ENCODE measurements at places on chromosomes 3 and 15.

DNA sequence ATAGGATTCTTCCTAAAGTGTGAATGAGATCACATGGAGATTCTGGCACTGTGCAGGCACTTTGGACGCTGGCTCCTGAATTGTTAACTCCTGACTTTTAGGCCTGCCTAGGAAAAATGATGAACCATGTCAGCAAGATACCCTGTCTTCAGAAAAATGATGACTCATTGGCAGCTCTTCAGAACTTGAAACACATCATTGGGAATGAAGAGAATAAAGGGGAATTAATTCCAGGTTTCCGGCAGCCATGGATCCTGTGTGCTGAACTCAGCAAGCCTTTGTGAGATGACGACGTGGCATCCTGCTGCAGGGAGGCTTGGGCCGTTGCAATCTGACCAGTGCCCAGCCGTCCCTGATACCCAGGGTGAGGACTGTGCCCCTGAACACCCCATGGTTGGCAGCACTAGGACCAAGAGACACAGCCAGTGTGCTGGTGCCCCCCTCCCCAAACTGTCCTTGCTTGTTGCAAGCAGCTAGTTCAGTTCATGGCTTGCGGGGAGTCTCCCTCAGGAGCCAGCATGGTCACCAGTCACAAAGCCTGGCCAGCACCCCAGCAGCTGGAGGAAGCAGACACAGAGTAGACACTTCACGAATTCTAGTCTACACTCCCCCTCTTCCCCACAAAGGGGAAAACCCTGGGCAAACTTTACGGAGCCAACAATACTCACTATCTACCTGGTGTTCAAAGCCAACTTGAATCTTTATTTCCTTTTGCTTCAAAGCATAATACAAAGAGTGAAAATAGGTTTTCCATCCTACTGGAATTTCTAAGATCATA, 7.8 kb upstream of the LIPC start:
- DNase-seq, result no peak

DNA sequence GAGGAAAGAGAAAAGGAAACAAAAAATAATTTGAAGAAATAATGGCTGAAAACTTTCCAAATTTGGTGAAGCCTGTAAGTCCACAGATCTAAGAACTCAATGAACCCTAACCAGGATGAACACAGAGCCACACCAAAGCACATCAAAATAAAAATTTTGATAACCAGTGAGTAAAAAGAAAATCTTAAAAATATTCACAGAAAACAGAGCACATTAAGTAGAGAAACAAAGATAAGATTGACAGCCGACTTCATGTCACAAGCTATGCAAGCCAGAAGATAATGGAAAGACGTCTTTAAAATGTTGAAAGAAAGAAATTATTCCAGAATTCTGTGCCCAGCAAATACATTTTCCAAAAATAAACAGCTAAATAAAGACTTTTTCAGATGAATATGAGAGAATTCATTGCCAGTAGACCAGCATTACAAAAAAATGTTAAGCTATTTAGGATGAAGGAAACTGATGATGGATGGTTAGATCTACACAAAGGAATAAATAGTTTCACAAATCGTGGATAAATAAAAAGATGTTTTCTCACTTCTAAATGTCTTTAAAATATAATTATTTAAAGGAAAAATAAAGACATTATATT, 140.2 kb upstream of the SKOR1 start:
- peak; percentile 20 for DNase-seq

- no peak for DNase-seq
These were observed 170.2 kb upstream of the TPRG1 start for GRCh38 chr3:189001559-189001958.

GRCh38 chr3:81864272-81864671, 102.8 kb upstream of the GBE1 start:
- no peak for DNase-seq

GRCh38 chr3:10583798-10584708, 78.7 kb upstream of the ATP2B2 start:
- no peak for DNase-seq

- no peak for DNase-seq
These were observed 701.2 kb downstream of the NLGN1 start for GRCh38 chr3:174098746-174099145.

- no peak for DNase-seq
These were observed 60.5 kb downstream of the SLMAP start for GRCh38 chr3:57816471-57817095.

DNA sequence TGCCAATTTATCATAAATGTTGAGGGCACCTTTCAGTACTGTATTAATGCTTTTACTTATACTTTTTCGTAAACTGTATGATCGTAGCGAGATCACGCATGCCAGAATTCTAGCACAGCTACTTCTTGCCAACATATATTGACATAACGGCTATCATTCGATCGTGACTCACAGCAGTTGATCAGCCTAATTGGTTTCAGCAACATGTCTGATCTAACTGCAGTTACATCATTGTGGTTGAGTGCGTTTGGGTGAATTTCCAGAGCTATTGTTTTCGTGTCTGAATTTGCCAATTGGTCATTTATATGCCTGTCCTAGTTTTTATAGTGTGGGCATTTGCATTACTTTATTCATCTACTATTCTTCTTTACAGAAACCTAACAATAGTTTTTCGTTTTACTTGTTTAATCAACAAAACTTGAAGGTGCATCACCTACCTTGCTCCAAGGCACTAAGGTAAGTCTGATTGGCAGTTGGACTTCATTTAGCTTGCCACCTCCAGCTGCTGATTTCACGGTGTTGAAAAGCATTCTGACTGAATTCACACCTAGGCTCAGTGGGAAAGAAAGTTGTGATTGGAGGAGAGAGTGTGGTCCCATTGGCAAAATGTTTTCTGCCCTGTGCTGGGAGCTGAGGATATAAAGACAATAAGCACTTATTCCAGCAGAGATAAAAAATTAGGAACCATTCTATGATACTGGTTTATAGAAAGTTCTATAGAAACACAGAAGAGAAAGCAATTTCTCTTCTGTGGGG, 120.9 kb upstream of the RGMA start:
- no peak for DNase-seq

DNA sequence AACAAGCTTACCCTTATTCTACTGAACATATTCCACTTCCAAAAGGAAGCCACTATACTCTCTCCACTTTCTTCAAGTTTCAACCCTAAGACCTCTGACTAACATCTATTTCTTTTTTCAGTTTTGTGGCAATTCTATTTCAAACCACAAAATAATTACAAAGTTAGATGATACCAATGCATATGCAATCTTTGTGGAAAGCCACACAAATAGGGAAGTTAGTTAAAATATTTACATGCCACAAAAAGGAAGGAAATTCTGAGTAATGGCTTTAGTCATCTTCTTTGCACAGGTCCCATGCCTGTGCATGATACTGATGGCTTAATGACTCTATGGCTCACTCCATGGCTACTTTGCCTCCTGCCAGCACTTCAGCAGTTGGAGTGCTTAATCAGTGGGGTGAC, 57.0 kb upstream of the MCTP2 start:
- no peak for DNase-seq

DNA sequence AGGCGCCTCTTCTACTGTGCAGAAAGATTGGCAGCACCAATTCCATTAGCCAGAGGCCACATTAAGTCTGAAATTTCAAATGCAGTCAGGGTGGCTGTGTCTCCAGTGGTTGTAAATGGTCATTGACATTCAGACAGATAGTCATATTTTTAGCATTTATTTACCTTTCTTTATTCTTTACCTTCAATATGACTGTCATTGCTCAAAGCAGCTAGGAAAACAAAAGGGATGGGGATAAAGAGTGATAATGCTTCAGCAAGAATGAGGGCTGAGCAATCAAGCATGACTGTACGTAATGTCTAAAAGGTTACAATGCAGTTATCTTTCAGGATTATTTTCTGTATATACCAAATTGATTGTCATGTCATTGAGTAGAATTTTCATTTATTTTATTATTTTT, 360.4 kb downstream of the EFHB start:
- no peak for DNase-seq

- no peak for DNase-seq
These were observed 125.4 kb upstream of the PLCL2 start for GRCh38 chr3:16759227-16759903.

- no peak for DNase-seq
These were observed 152.9 kb downstream of the IGF1R start for GRCh38 chr15:98801234-98801561.

DNA sequence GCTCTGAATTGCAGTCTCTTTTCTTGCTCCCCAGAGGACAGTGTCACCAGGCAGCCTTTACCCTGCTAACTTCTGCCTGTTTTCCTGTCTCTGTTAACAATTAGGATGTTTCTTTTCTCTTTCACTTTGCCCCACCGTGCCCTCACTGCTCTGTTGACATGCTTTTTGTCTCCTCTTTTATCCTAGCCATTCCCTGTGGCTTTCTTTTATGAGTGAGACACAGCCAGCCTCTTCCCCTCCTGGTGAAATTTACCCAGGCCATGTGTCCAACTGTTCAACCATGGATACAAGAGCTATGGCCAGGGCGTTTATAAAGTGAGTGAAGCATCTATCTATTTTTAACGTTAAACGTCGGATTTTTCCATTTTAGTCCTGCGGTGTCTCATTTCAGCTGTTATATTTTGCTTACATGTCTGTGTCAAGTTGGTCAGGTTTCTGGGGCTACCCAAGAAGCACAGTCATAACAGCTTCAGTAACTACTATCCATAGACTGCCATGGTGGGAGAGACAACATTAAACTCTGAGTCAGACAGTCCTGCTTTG, 443.2 kb upstream of the AZI2 start:
- no peak for DNase-seq

- peak; percentile 62 for DNase-seq
These were observed 19.9 kb downstream of the SPICE1 start for GRCh38 chr3:113495035-113495434.

DNA sequence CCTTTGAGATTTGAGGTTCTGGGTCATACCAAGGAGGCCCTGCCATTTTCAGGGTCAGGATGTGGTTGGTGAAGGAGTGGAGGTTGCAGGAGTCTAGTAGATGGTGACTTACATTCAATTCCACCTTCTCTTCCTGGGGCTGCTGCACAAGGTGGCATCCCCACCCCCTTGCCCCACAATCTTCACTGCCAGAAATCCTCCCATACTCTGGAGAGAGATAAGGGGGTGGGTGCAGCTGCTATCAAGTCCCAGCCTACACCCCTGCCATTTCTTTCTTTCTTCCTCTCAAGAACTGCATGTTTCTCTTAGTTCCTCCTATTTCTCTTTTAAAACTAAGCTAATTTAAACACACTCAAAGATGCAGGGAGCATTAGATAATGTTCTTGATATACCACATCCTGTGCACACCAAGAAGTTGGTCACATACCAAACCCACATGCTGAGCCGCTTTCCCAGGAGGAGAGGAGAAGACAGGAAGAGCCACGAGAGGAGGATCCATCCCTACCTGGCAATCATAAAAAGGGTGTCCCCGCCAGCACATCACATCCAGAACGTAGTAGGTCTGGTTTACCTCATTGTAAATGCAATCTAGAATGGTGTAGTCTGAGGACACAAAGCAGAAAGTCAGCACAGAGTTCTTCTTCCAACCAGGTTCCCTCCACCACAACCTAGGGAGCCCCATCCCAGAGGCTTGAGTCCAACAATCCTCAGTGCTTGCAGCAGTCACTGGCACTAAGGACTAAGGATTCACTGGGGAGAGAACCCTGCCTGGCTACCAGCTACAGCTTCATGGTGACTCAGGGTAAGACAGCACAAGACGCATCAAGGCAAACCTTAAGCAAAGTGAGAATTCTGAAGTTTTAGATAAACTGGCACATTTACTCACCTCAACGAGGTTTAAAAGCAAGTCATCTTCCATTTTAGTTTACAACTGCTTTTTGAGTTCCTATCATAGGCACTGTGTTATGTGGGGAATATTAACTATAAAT, 18.5 kb downstream of the SNUPN start:
- peak; percentile 41 for DNase-seq

DNA sequence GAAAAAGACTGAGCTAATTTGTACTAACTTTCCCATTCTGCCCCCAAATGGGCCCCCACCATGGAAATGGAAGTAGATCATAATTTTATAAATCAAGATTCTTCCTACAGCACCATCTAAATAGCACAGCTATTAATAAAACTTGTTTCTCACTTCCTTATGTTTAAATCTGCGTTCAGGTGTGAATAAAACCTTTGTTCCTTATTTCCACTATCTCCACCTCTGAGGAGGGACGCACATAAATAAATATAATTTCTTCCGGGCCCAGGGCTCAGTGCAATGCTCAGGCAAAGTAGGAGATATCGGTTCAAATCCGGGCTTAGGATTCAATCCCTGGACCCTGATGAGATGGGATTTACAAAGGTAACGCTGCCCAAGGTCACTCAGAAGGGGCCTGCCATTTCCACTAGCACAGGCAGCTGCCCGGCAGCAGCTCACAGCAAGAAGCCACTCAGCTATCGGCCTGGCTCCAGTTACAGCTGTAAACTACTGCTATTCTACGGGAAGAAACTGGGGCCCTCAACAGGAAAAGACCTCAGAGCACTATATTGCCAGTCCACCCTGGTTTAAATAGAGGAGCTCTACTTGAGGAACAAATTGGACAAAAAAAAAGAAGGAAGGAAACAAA, 52.5 kb downstream of the FOXP1 start:
- DNase-seq, result no peak

DNA sequence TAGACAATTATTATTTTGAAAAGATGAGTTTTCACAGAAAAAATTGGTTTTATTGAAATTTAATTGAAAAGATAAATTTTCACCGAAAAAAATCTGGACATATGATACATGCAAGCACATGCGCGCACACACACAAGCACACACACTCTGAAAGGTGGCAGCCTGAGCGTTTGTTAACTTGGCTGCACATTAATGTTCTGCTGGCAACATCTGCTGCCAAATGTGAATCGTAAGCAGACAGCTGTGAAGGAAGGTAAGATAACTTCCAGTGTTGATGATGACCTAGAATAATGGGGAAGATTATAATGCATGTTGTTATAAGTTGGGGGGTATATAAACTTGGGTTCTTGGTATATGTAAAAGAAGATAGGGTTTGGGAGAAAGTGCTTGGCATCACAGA, 18.4 kb upstream of the CMTM7 start:
- no peak for DNase-seq

DNA sequence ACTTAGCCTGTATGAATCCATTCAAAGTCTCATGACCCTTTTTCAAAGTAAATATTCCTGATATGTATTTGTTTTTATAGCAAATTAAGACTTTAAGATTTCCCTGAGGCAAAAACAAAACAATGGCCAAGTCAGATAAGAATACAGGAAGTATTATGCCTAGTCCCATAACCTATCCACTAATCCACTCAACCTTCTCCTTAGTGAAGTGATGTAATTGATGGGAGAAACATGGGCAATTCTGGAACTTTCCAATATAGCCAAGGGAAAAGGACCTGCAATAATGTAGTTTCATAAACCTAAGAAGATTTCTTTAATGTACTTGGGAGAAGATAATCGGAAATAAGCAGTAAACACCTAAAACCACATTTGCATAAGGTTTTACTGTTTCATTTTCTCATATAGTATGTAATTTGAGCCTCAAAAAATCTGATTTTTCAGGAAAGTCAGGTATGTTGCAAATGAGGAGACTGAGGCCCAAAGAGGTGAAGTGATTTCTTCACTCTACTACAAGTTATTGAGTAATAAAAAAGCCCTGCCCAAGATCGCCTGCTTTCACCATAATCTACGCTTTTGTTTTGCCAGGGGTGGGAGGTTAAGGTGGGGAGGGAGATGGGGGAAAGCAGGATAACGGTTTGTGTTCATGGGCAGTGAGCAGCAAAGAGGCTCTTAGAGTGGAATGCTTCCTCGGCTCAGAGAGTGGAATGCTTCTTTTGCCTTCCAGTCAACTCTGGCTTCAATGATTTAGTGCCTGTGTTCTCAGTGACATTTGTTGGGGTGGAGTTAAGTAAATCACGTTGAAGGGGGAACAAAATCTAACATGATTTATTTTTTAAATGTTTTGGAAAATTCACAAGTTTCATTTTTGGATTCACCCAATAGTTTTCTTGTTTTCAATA, 95.0 kb upstream of the FNDC3B start:
- no peak for DNase-seq

GRCh38 chr15:37933666-37934065, 774 bp upstream of the TMCO5A start:
- DNase-seq, result no peak
